CD8-positive, alpha-beta T cell (primary cell): ENCODE measurements at places on chromosomes 12 and 14.
A peak's percentile ranks its signal among the peaks of the same experiment; 100 is the strongest.

- DNase-seq = no peak
Observed at GRCh38 chr12:75528272-75528671, 16.9 kb upstream of the KRR1 start.

- no peak for DNase-seq
Observed at GRCh38 chr12:27814411-27814810, 34.4 kb upstream of the MANSC4 start.

DNA sequence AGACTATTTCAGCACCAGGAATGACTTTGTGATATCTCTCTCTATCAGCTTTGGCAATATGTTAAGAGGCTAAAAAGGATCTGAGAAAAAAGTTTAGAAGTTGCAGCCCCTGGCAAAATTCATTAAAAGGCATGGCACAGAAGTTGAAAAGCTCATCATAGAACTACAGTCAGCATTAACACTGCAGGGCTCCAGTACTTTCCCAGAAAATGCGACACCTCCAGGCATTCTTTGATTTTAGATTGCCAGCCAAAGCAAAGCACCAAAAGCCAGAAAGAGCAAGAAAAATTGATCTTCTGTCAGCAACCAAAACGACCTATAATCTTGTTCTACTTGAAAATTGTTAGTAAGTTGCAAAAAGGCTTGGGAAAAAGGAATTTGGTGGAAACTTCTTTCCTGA is 713.5 kb downstream of the FSCB start:
- no peak for DNase-seq

GRCh38 chr14:51684760-51685159 is 33.0 kb downstream of the FRMD6 start:
- no peak for DNase-seq

DNA sequence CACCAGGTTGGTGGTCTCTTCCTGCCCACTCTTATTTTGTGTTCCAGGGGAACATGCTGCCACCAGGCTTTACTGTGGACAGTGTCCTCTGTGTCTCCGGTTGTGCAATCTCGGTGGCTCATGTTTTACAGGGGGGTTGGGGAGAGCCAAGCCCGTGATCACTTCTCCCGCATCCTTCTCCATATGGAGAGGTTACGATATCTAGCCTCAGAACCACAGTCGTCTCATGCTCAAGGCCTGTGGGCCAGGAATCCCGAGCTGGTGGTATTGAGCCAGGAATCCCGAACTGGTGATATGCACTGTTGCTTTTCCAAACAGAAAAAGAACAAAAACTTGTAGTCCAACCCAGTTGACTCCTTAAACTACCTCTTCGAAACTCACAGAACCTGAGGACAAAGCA is 37.0 kb upstream of the INF2 start:
- no peak for DNase-seq

- DNase-seq = no peak
Observed at GRCh38 chr14:103118663-103119404, 4.4 kb upstream of the TNFAIP2 start.

- no peak for DNase-seq
Observed at GRCh38 chr12:121976950-121977349, 44.7 kb upstream of the BCL7A start.

GRCh38 chr12:117060929-117061305 is 38.3 kb downstream of the TESC start:
- no peak for DNase-seq

DNA sequence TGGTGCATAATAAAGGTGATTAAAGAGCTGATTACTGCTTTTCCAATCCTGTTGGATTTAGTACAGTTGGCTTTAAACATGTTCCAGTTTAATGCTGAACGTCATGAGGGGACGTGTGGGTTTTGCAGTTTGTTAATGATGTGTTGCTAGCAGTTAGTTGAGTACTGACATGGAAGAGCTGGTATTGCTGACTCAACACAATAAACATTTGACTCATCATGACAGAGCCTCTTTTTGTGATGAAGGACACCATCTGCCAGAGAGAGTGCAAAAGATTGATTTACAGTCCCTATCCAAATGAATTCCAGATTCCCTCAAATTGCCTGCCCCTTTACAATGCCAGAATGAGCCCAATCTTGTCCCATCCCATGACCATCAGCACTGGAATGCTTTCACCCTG is 346.2 kb upstream of the PRICKLE1 start:
- DNase-seq = no peak

DNA sequence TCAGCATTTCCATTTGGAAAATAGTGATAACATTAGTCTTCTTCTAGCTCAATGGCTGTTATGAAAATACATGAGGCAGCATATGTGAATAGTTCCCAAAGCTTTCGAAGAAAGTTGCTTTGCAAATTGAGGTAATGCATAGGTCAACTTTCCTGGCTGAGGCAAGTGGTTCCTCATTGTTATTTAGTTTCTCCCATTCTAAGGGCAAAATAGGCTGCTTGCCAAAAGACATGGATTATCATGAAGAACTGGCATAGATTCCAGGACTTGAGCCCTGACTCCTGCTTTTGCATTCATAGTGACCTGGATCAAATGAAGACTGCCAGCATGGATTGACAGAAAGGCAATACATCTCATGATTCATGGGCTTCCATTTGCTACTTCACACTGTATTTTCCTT is 35.7 kb downstream of the LRFN5 start:
- no peak for DNase-seq

- DNase-seq = no peak
Observed at GRCh38 chr14:26687301-26687837, 89.5 kb upstream of the NOVA1 start.

GRCh38 chr12:85352016-85352415 is 72.0 kb downstream of the ALX1 start:
- DNase-seq = no peak

- no peak for DNase-seq
Observed at GRCh38 chr12:95304673-95305198, 87.1 kb downstream of the VEZT start.

DNA sequence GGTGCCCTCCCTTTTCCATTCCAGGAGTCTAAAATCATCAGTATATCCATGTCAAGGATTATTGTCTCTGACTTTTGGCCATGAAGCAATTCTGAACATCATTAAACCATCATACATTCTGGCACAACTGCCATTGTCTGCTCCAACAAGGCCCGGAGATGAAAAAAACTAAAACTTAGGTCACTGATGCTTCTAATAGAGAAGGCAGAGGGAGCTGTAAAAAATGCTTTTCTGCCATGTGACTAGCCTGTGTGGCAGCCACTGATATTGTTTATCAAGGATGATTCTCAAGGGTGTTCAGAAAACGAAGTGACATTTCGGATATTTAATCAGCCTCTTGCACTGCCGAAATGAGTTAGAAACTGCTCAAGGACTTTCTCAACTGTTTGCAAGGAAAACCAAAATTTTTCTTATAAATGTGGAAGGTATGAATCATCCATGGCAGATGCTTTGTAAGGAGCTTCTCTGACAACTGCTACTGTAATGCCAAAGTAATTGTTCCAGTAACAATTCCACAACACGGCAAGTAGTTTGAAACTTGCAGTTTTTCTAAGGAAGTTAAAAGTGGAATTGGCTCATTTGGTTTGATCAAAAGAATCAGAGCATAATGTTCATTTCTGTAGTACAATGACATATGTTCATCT is 1076.5 kb upstream of the FLRT2 start:
- no peak for DNase-seq

- DNase-seq = peak; percentile 48
Observed at GRCh38 chr12:47361389-47362021, 281.7 kb upstream of the AMIGO2 start.

GRCh38 chr12:110104188-110105094 is 19.7 kb upstream of the IFT81 start:
- no peak for DNase-seq

DNA sequence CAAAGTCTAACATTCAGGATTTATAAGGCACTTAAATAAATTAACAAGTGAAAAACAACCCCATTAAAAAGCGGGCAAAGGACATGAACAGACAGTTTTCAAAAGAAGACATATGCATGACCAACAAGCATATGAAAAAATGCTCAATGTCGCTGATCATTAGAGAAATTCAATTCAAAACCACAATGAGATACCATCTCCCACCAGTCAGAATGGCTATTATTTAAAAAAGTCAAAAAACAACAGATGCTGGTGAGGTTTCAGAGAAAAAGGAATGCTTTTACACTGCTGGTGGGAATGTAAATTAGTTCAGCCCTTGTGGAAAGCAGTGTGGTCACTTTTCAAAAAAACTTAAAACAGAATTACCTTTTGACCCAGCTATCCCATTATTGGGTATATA is 60.7 kb upstream of the BDKRB2 start:
- no peak for DNase-seq

- DNase-seq = no peak
Observed at GRCh38 chr14:90674043-90674670, 142.1 kb downstream of the TTC7B start.
